Inflammatory macrophage (primary cell): ENCODE measurements at places on chromosomes 2 and 18.

DNA sequence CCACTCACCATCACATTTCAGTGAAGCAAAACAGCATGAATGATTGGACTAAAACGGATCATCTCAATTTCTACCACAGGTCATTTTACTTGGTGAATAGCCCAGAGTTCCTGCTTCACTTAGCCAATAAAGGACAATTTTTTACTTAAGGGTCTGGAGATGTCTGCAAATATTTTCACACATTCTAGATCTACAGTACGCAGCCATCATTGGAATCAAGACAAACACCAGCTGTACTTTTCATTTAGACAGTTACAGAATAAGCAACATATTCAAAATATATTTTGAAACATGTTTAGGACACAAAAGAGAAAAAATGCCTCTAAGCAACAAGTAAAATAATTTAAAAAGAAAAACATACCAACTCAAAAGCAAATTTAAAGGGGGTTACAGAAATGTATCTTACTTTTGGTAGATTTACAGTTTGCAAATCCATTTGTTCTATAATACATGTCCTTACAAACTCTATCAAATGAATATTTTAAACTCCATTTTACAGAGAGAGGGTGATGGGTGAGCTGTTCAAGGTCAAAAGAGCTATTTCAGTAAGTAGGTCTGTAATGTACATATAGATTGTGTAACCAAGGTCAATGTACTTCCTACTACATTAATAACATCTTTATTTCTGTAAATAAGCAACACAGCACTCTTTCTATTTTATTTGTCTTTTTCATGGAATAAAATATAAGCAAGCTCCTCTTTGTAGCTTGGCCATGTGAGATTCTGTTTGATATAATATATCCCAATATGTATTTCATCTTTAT lies 13.4 kb downstream of the PPP1R1C start:
- DNase-seq: no peak

- DNase-seq: no peak
These were observed 15.0 kb downstream of the NAB1 start for GRCh38 chr2:190663839-190664238.

- no peak for DNase-seq
These were observed 14.2 kb upstream of the DOCK10 start for GRCh38 chr2:225056330-225057073.

DNA sequence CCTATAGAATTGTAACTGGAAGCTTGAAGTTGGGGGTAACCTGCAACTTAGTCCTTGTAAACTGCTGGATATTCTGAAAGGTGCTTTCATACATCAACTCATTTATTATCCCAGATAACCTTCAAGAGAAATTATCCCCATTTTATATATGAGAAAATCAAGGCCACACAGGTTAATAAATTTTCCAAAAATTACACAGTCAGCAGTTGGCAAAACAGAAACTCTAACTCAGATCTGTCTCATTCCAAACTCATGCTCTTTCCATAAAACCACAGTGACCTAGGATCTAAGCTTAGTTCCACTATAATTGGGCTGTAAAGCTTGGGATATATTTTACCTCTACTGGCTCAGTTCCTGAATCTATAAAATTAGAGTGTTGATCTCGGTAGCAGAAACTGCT lies 167.6 kb upstream of the DDX18 start:
- DNase-seq: no peak

GRCh38 chr2:134218414-134218813 lies 35.5 kb upstream of the MGAT5 start:
- no peak for DNase-seq

- no peak for DNase-seq
These were observed 277.9 kb upstream of the HS6ST1 start for GRCh38 chr2:128596396-128597120.

- DNase-seq: no peak
These were observed 5.4 kb upstream of the IL1RL2 start for GRCh38 chr2:102181376-102181775.

DNA sequence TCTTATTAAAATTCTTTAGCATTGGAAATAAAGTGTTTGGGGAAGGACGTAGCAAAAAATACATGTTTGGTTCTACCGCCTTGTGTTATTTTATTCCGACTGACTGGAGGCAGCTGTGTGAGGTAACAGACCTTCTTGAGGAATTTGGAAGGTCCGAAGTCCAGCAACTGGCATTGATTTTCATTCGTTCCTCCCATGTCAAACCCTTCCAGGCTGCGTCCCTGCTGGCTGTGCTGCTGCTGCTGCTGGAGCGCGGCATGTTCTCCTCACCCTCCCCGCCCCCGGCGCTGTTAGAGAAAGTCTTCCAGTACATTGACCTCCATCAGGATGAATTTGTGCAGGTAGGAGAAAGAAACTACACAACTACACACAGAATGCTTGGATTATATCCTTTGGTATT lies 21.8 kb downstream of the CNDP1 start:
- DNase-seq: no peak

DNA sequence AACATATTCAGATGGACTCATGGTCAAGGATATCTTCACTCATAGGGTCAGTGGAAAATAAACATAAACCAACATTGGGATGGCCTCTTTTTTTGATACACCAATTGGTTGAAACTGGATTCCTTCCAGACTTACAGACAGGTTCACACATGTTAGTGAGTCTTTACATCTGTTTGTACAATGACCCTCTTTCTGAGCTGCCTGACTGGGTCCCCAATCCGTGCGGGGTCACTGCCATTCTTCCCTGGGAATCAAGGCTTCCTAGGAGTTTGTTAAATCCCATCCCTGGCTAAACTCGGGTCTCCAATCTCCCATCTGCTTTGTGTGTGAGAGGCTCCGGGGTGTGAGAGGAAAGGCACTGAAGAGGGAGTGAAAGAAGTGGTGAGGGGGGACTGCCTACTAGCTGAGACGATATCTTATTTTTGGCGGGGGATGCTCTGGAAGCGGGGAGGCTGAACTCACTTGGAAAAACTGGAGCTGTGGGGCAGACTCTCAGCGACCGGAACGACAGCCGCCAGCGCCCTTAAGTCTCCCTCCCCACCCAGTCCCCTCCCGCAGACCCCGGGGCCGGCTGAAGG lies 487 bp downstream of the STARD6 start:
- DNase-seq: no peak

DNA sequence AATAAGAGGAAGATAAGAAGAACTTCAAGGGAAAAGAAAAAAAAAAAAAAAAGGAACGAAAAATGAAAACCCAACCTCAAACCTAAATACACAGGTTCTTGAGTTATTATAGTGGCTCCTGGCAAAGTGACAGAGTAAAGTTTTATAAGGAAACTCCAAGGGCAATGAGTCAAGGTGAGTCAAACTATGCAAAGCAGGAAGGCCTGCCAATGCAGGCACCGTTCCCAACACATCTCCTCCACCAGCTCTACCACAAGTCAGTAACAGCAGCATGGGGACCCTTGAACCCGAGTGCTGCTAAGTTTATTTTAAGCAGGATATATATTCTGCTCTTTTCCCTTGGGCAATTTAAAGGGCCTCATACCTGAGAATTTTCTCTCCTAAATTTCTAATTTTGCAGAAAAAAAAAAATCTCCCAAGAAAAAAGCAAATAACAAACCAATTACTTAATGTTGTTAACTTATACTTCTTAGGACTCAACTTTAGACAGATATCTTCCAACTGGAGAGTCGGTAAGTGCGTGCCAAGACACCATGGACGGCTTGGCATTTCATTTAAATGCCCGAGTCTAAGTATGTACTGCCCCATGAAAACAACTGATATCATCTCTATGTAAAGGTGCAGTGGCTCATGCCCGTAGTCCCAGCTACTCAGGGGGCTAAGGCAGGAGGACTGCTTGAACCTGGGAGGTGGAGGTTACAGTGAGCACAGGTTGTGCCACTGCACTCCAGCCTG lies 75.7 kb upstream of the TFCP2L1 start:
- DNase-seq: no peak

DNA sequence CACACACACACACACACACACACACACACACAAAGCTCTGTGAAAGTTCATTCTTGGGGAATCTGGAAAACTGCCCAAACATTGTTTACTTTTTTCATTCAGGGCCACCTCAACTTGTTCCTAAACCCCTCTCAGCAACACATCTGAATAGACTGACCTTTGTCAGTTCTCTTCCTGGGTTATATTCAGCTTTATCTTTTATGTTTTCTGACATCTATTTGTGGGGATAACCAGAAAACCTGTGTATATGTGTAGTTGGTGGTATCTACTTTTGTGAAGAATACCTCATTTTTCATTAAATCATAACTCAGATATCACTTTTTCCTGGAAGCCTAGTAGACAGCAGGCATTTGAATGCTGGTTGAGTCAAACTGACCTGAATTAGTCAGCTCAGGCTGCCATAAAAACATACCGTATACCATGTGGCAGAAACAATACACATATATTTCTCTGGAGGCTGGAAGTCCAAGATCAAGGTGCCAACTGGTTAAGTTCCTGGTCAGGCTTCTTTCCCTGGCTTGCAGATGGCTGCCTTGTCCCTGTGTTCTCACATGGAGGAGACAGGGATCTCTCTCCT lies 11.0 kb upstream of the RNF144A start:
- no peak for DNase-seq

GRCh38 chr18:9130806-9131205 lies 5.8 kb upstream of the ANKRD12 start:
- DNase-seq: no peak

DNA sequence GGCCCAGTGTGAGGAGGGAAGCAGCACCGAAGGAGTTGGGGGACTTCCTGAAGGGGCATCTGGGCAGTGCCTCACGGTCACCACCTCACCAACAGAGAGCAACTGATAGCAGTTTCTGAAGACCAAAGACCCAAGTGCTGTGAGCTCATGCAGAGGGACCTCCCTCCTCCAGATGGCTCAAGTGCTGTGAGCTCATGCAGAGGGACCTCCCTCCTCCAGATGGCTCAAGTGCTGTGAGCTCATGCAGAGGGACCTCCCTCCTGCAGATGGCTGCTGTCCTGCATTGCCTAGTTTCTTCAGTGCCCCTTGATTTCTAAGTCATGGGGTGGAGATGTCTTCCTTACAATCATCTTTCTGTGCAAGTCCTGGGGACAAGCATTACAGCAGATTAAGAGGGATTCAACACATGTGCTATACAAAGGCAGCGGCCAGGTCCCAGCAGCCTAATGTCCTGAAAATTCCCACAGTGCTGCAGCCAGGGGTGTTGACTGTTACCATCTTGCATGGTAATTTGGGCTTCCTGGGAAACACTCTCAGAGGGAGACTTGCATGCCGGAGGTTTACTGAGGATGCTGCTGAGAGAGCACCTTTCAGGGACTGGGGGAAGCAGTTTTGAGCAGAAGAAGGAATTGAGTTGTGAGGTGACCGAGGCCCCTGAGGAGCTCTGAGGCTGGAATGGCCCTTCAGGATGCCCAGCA lies 409.3 kb downstream of the GALR1 start:
- DNase-seq: no peak

GRCh38 chr2:3759761-3760160 lies 56.4 kb downstream of the DCDC2C start:
- DNase-seq: no peak

DNA sequence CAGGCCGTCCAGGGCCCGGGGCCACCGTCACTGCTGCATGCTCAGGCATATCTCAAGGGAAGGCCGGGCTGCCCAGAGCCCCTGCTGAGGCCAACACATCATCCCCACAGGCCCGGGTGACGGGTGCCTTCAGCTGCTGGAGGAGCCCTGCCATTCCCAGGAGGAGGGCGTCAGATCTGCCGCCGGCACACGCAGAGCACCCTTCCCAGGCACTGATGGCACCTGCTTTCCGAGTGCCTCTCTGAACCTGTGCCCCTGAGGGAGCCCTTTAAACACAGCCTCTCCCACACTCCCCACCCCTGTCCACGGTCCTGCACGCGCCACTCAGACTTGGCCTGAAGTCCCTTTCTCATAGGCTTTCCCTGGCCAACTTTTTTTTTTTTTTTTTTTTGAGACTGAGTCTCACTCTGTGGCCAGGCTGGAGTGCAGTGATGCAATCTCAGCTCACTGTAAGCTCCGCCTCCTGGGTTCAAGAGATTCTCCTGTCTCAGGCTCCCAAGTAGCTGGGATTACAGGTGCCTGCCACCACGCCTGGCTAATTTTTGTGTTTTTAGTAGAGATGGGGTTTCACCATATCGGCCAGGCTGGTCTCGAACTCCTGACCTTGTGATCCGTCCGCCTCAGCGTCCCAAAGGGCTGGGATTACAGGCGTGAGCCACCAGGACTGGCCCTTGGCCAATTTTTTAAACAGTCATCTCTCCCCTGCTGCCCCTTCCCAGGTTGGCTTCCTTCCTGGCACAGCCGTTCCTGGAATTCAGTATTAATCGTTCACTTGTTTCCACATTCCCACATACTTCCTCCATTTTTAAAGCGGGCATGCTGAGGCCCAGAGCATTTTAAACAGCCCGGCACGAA lies 211.7 kb downstream of the NDUFA10 start:
- no peak for DNase-seq

DNA sequence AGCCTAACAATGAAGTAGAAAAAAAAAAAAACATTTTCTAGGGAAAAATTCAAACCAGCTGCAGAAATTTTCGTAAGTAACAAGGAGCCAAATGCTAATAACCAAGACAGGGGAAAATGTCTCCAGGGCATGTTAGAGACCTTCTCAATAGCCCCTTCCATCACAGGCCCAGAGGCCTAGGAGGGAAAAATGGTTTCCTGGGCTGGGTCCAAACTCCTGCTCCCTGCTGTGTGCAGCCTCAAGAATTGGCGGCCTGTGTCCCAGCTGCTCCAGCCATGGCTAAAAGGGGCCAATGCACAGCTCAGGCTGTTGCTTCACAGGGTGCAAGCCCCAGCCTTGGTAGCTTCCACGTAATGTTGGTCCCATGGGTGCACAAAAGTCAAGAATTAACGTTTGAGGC lies 266.2 kb downstream of the ZEB2 start:
- no peak for DNase-seq

DNA sequence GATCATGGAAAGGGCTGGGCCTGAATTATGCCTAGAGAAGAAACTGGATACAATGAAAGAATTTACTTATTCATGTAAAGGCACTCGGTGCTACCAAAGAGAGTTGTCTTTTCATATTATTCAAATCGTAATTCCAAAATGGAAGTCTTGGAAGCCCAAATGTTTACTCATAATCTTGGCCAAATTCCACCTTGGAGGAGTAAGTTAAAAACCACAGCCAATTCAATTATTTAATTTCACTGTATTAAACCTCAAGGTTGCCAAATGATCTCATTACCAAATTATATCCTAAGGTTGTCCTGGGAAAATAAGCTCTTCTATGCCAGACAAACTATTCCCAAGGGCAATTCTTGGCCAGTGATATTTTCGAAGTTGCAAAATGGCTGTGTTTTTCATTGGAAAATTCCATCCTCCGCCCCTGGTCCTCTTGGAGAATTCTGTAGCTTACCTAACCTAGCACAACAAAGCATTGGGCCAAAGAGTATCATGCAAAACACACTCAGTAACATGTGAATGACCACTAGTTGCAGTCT lies 11.1 kb upstream of the VPS4B start:
- no peak for DNase-seq

DNA sequence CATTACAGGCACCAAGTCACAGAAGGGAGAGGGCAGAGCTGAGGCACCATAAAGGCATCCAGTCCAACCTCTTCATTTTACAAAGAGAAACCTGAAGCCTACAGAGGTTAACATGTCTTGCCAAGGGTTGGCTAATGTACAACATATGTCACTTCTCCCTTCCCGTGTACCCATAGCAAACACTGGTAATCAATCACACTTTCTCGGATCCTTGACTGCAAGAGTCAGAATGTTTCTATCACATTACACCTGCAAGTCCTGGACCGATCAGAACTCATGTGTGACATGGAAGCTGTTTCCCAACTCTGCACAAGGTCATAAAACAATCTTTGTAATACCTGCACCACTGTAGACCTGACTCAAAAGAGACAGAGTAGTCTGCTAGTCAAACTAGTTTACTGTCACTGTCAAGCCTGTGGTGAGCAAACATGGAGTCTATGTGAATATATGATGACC lies 6.0 kb downstream of the ANKRD44 start:
- DNase-seq: no peak
